Cardiac ventricle fibroblast (primary cell): ENCODE measurements at places on chromosomes 6 and 20. TPM values are rescaled to one million over a fixed set of nuclear protein-coding genes. Genes with fewer than 3 reads are reported as not detected.

HIVEP1 gene
- 9.1 and 9.3 TPM in 2 replicates for total RNA-seq

SPATS1 gene
- total RNA-seq: not detected in 2 replicates

ACOT13 gene
- total RNA-seq: 12.9 and 20.9 TPM in 2 replicates

TBXT gene
- not detected in 2 replicates for total RNA-seq

SNTA1 gene
- total RNA-seq: 13.8 and 15.4 TPM in 2 replicates

PSORS1C1 gene
- total RNA-seq: 0.64 and 51.9 TPM in 2 replicates

CCM2L gene
- total RNA-seq: 0.06 TPM in 1 of 2 replicates, not detected in the other

DDX43 gene
- 0.37 and 2.3 TPM in 2 replicates for total RNA-seq

ECT2L gene
- 0.06 and 0.20 TPM in 2 replicates for total RNA-seq

BMP6 gene
- total RNA-seq: 4.9 and 8.8 TPM in 2 replicates

PGBD1 gene
- total RNA-seq: 1.6 and 3.2 TPM in 2 replicates

RING1 gene
- 13.6 and 13.9 TPM in 2 replicates for total RNA-seq

ZBP1 gene
- total RNA-seq: not detected in 2 replicates

TBX18 gene
- total RNA-seq: 21.2 and 23.6 TPM in 2 replicates

DPPA5 gene
- not detected in 2 replicates for total RNA-seq

FITM2 gene
- total RNA-seq: 7.1 and 7.6 TPM in 2 replicates

HAO1 gene
- total RNA-seq: not detected in 2 replicates

APOBEC2 gene
- not detected in 2 replicates for total RNA-seq

POM121L2 gene
- not detected in 2 replicates for total RNA-seq

USP49 gene
- total RNA-seq: 1.9 and 3.0 TPM in 2 replicates

CLIC5 gene
- total RNA-seq: 0.25 TPM in 1 of 2 replicates, not detected in the other

KIF6 gene
- 0.20 and 0.31 TPM in 2 replicates for total RNA-seq

CST4 gene
- total RNA-seq: not detected in 2 replicates

SLC17A3 gene
- total RNA-seq: not detected in 2 replicates

EYS gene
- not detected in 2 replicates for total RNA-seq
